K562 (cell line): ENCODE measurements at places on chromosomes 2 and 18. TPM values are rescaled to one million over a fixed set of nuclear protein-coding genes. Genes with fewer than 3 reads are reported as not detected.

- H3K27ac ChIP-seq: no peak overlapping the region
- H3K27me3 ChIP-seq: no peaks in the 10 kb centered on the region
- H3K36me3 ChIP-seq: no peaks in the 10 kb centered on the region
- H3K4me3 ChIP-seq: no peak overlapping the region
- peaks cover 6% of the 10 kb centered on the region; the same call in 1 of the 2 replicates for H3K4me1 ChIP-seq
- DNase-seq: no peak
Observed at GRCh38 chr18:44733069-44733753, 52.5 kb downstream of the SETBP1 start.

Gene HRH4
- not detected in 2 replicates for total RNA-seq

Gene GKN1
- not detected in 2 replicates for total RNA-seq

- H3K36me3 ChIP-seq: no peaks in the 10 kb centered on the region
- no peak overlapping the region for H3K4me3 ChIP-seq
- H3K27me3 ChIP-seq: no peaks in the 10 kb centered on the region
- DNase-seq: no peak
- H3K4me1 ChIP-seq: no peaks in the 10 kb centered on the region
Observed at GRCh38 chr18:60096428-60096827, 196.6 kb downstream of the PMAIP1 start.

Gene RAB31
- 57.7 and 66.1 TPM in 2 replicates for total RNA-seq

DNA sequence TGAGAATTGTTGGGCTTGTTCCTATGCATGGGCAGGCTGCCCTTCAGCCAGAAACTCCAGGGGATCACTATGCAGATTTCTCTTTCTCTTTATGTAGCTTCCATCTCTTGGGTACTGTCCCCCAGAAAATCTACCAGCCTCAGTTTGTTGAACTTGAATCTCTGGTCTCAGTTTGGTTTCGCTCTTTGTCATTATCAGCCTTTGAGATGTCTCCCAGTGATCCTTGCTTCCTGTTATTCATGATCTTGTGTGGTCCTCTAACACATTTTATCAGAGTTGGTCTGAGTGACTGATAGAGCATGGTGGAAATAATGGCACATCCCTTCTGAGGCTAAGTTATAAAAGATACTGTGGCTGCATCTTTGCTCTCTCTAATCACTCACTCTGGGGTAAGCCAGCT lies 7.8 kb downstream of the TMEM87B start:
- H3K36me3 ChIP-seq: peaks cover 61% of the 10 kb centered on the region
- no peaks in the 10 kb centered on the region for H3K27me3 ChIP-seq
- H3K4me3 ChIP-seq: no peak overlapping the region

- no peaks in the 10 kb centered on the region for H3K27me3 ChIP-seq
- no peak overlapping the region for H3K4me3 ChIP-seq
- H3K27ac ChIP-seq: no peak overlapping the region
- peaks cover 39% of the 10 kb centered on the region for H3K4me1 ChIP-seq
- no peak for DNase-seq
Observed at GRCh38 chr2:105801961-105802360, 57.2 kb downstream of the NCK2 start.

DNA sequence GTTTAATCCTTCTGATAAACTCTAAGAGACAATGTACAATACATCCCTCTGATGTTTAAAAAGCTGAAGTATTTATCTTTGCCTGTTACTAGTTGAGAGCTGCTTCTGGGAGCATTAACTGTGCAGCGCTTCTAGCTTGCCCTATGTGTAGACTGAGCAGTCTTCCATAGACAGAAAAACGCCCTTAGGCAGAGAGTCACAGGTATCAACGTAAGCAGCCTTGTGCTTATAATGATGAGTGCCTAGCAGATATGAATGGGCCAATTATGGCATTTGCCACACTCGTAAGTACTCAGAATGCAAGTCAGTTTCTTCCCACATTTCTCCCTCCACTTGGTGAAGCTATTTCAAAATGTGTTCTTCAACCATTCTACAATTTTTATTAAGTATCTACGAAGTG lies 731.1 kb upstream of the SLC8A1 start:
- no peaks in the 10 kb centered on the region for H3K36me3 ChIP-seq
- no peaks in the 10 kb centered on the region for H3K27me3 ChIP-seq
- no peak overlapping the region for H3K4me3 ChIP-seq

Gene HOXD3
- total RNA-seq: not detected in 2 replicates

Gene GCKR
- 0.25 and 0.55 TPM in 2 replicates for total RNA-seq

Gene FEV
- total RNA-seq: 1.6 and 2.4 TPM in 2 replicates

DNA sequence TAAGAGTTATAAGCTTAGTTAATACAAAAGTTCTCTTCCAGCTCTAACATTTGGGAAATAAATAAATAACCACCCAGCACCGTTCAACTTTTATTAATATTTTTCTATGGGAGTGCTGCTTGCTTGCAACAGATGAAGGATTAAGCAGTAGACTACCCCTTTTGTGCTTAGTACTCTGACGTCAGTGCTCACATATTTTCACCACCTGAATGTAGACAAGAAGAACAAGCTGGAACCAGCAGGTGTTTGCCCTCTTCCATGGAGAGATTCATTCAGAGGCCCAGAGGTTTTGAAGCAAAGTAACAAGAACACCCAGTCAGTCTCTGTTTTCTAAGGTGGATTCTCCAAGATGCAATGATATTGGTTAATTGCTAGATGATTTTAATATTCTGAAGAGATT lies 307.1 kb upstream of the PIK3C3 start:
- H3K27me3 ChIP-seq: no peaks in the 10 kb centered on the region
- no peak overlapping the region for H3K4me3 ChIP-seq
- no peaks in the 10 kb centered on the region for H3K4me1 ChIP-seq
- H3K27ac ChIP-seq: no peak overlapping the region
- H3K36me3 ChIP-seq: no peaks in the 10 kb centered on the region
- DNase-seq: no peak

Gene TPO
- total RNA-seq: not detected in 2 replicates

DNA sequence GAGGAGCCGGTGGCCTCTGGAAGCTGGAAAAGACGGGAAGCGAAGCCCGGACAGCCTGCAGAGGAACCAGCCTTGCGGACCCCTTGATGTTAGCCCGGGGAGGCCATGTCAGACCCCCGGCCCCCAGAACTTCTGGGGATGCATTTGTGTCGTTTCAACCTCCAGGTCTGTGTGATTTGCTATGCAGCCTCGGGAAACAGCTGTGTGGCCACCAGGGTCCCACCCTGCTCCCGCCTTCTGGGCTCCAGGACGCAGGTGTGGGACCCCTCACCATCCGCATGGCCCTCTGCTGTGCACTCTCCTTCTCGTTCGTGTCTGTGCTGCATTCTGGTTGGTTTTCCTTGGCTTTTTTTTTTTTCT lies 13.3 kb downstream of the NEU4 start:
- H3K4me3 ChIP-seq: no peak overlapping the region
- peaks cover 8% of the 10 kb centered on the region; the same call in 2 of the 3 replicates for H3K4me1 ChIP-seq
- DNase-seq: no peak
- no peaks in the 10 kb centered on the region for H3K36me3 ChIP-seq

- no peaks in the 10 kb centered on the region for H3K27me3 ChIP-seq
- no peak for DNase-seq
- H3K27ac ChIP-seq: no peak overlapping the region
- no peaks in the 10 kb centered on the region for H3K36me3 ChIP-seq
Observed at GRCh38 chr18:42641996-42642395, 473.5 kb downstream of the RIT2 start.

- H3K4me3 ChIP-seq: no peak overlapping the region
- no peaks in the 10 kb centered on the region for H3K27me3 ChIP-seq
- no peak overlapping the region for H3K27ac ChIP-seq
- H3K4me1 ChIP-seq: peaks cover 6% of the 10 kb centered on the region
- no peak for DNase-seq
- H3K36me3 ChIP-seq: no peaks in the 10 kb centered on the region
Observed at GRCh38 chr2:128271911-128272600, 46.6 kb downstream of the HS6ST1 start.

- no peaks in the 10 kb centered on the region for H3K4me1 ChIP-seq
- DNase-seq: no peak
- no peak overlapping the region for H3K4me3 ChIP-seq
- no peaks in the 10 kb centered on the region for H3K36me3 ChIP-seq
Observed at GRCh38 chr2:238714038-238714528, 133.8 kb upstream of the TWIST2 start.

DNA sequence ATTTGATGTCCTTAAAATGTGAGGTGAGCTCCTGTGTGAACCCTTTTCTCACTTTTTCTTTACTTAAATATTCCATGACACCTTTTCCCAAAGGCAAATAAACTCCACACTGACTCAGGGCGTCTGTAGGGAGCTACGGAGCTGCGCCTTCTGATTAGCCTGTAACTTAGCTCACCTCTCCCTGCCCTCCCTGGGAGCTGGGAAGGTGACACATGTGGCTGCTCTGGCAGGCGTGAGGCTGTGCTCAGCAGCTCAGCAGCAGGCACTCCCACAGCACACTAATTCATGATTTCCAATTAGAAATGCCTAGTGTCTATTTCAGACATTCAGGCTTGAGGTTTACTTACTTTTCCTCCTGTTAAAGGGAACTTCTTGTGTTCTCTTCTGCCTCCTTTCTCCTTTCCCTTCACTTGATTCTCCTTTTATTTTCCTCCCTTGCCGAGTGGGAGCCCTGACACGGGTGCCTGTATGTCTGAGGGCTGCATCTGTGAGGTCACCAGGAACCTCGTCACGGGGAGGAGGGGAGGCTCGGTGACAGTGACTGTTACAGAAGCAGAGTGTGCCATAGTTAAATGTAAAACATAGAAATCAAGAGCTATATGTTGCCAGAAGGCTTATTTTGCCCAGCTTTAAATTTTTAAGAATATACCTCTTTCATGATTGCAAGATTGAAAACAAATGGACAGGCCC lies 437.1 kb downstream of the DCDC2C start:
- no peaks in the 10 kb centered on the region for H3K36me3 ChIP-seq
- H3K27me3 ChIP-seq: no peaks in the 10 kb centered on the region
- no peaks in the 10 kb centered on the region for H3K4me1 ChIP-seq
- no peak overlapping the region for H3K4me3 ChIP-seq
- no peak for DNase-seq

DNA sequence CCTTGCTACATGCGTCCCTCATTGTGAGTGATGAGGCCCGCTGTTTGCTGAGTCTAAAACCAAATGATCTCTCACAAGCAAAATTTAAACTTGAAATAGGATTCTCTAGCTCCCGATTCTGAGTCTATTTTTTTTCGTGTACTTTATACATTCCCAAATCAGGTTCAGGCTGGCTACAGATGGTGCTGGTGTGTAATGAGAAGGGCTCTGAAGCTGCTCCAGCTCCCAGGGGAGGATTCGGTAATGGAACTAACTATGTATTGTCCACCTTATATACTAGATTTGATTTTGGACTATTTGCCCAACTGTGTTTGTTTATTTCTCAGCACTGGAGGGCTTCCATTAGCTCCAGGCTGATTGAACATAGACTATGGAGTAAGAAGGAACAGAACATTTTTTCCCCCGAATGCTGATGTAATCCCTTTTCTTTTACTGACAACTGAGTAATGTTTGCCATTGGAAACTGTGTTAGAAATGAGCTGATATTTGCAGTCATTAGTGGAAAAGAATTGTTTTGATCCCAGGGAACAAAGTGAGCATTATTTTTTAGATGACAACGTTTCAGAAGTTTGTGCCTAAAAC lies 274.0 kb upstream of the FIGN start:
- H3K27ac ChIP-seq: no peak overlapping the region
- H3K36me3 ChIP-seq: no peaks in the 10 kb centered on the region
- no peaks in the 10 kb centered on the region for H3K4me1 ChIP-seq
- no peaks in the 10 kb centered on the region for H3K27me3 ChIP-seq
- DNase-seq: no peak

- H3K27me3 ChIP-seq: no peaks in the 10 kb centered on the region
- H3K36me3 ChIP-seq: no peaks in the 10 kb centered on the region
- no peak for DNase-seq
- H3K4me3 ChIP-seq: no peak overlapping the region
- no peak overlapping the region for H3K27ac ChIP-seq
Observed at GRCh38 chr2:225739328-225739727, 339.8 kb downstream of the NYAP2 start.

- no peak overlapping the region for H3K27ac ChIP-seq
- no peaks in the 10 kb centered on the region for H3K36me3 ChIP-seq
- no peaks in the 10 kb centered on the region for H3K4me1 ChIP-seq
- no peak overlapping the region for H3K4me3 ChIP-seq
Observed at GRCh38 chr2:129903586-129904425, 75.7 kb upstream of the RAB6C start.

Gene B4GALT6
- total RNA-seq: 0.18 and 0.27 TPM in 2 replicates
